Activated naive CD4-positive, alpha-beta T cell treated with anti-CD3 and anti-CD28 coated beads for 36 hours (primary cell): ENCODE measurements at places on chromosomes 6 and 20. TPM values are rescaled to one million over a fixed set of nuclear protein-coding genes. Genes with fewer than 3 reads are reported as not detected.

GRCh38 chr6:26250698-26251044 is 114.3 kb upstream of the BTN3A2 start:
- H3K4me3 ChIP-seq = peak overlapping the region; percentile 86
- peak overlapping the region; percentile 100 for H3K27ac ChIP-seq
- peaks cover 8% of the 10 kb centered on the region for H3K36me3 ChIP-seq
- no peaks in the 10 kb centered on the region for H3K27me3 ChIP-seq

DNA sequence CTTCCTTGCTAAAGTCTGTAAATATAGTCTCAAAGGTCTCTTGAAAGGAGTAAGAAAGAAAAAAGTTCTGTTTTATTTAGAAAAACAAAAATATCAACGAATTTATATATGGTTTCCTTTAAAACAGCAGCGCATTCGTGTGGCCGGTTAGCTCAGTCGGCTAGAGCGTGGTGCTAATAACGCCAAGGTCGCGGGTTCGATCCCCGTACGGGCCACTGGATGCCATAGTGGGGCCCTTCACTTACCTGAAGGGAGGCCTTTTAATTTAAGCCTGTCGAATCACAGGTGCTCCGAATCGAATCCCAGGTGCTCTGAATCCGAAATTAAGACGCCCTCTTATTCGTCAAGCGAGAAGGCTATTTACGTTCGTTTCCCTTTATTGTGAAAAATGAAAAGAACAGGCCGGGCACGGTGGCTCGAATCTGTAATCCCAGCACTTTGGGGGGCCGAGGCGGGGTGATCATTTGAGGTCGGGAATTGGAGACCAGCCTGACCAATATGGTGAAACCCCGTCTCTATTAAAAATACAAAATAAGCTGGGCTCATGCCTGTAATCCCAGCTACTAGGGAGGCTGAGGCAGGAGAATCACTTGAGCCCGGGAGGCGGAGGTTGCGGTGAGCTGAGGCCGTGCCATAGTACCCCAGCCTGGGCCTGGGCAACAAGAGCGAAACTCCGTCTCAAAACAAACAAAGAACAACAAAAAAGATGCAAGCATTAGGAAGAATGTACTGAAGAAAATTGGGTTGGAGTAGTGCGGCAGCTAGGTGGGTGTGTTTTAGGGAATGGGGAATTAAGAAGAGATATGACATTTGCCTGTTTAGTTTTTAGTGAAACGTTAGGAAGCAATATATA is 195.8 kb upstream of the ZNF184 start:
- peak overlapping the region; percentile 62 for H3K4me3 ChIP-seq
- peaks cover 36% of the 10 kb centered on the region for H3K4me1 ChIP-seq
- peak; percentile 81 for DNase-seq
- peak overlapping the region; percentile 74 for H3K27ac ChIP-seq
- H3K36me3 ChIP-seq = no peaks in the 10 kb centered on the region

DNA sequence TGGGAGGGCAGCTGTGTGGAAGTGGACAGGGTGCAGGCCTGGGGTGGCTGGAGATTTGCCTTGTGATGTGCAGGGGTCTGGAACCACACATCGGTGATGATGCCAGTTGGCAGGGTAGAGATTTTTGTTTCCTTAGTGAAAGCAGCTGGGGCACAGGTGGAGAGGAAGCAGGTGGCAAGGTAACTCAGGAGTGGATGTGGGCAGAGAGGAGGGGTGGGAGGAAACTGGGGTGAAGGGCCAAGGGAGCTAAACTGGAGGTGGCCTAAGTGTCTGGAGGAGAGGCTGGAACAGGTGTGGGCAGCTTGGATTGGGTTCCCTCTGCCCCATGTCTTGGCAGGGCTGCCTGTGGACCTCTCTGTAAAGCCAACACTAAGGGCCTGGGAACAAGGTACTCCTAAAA is 4.7 kb upstream of the SCUBE3 start:
- no peak overlapping the region for H3K27ac ChIP-seq
- H3K36me3 ChIP-seq = no peaks in the 10 kb centered on the region
- H3K4me3 ChIP-seq = no peak overlapping the region
- H3K4me1 ChIP-seq = peaks cover 5% of the 10 kb centered on the region
- peaks cover 56% of the 10 kb centered on the region for H3K27me3 ChIP-seq
- no peak for DNase-seq

DNA sequence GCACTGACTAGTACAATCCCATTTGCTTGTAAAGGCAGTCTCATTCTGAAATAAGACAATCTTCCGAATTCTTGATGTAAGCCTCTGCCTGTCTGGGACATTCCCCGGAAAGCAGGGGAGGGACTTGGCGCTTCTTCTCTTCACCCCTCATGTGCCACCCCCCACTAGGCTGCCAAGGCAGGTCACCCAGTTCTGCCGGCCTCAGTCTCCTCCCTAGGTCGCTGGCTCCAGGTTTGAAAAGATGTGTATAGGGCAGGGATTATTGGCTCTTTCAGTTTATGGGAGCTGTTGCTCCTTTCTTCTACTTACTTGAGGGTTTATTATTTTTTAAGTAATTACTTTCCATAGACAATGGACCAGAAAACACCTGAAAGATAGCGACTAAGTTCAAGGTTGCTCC is 158.1 kb upstream of the RPS6KA2 start:
- H3K4me1 ChIP-seq = no peaks in the 10 kb centered on the region
- H3K4me3 ChIP-seq = no peak overlapping the region
- no peaks in the 10 kb centered on the region for H3K36me3 ChIP-seq
- no peaks in the 10 kb centered on the region for H3K27me3 ChIP-seq
- no peak for DNase-seq

DNA sequence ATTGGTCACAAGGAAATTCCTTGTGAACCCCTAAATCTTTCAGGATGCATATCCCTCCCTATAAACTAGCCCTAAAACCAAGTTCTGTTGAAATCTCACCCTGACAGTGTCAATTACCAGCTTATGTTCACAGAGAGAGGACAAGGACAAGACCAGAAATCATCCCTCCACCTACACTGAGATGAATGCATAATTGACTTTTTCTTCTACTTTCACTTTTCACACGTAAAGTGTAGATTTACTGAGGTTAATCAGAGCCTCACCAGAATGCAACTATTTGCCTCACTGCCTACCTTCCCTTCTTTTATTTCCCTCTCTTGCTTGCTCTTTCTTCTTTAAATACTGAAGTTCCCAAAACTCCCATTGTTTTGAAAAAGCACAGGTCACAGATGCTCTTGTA is 15.3 kb upstream of the NKAIN2 start:
- no peak for DNase-seq
- no peak overlapping the region for H3K27ac ChIP-seq
- no peak overlapping the region for H3K4me3 ChIP-seq
- no peaks in the 10 kb centered on the region for H3K4me1 ChIP-seq
- H3K27me3 ChIP-seq = peaks cover 9% of the 10 kb centered on the region
- no peaks in the 10 kb centered on the region for H3K36me3 ChIP-seq

GRCh38 chr6:72639920-72640614 is 18.2 kb downstream of the KCNQ5 start:
- peaks cover 23% of the 10 kb centered on the region for H3K4me1 ChIP-seq
- H3K36me3 ChIP-seq = peaks cover 8% of the 10 kb centered on the region
- no peaks in the 10 kb centered on the region for H3K27me3 ChIP-seq

DNA sequence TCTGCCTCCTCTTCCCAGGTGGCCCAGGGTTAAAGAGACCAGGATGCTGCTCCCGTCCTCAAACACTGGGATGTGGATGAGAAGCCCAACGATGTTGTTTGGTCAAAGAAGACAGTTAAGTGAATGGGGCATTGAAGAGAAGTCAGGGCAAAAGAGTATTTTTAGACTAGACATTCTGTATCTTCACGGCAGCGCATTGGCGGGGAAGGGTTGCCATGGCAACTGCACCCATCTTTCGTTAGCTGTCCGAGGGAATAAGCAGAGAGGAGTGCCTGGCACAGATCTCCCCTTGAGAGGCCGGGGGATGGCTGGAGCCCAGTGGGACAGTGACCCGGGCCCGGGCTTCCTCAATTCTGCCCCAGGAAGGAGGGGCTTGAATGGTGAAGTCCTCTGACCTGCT is 56.4 kb upstream of the GPR31 start:
- H3K4me1 ChIP-seq = peaks cover 4% of the 10 kb centered on the region
- no peak overlapping the region for H3K4me3 ChIP-seq
- H3K27me3 ChIP-seq = no peaks in the 10 kb centered on the region
- H3K36me3 ChIP-seq = no peaks in the 10 kb centered on the region
- DNase-seq = no peak
- no peak overlapping the region for H3K27ac ChIP-seq

DNA sequence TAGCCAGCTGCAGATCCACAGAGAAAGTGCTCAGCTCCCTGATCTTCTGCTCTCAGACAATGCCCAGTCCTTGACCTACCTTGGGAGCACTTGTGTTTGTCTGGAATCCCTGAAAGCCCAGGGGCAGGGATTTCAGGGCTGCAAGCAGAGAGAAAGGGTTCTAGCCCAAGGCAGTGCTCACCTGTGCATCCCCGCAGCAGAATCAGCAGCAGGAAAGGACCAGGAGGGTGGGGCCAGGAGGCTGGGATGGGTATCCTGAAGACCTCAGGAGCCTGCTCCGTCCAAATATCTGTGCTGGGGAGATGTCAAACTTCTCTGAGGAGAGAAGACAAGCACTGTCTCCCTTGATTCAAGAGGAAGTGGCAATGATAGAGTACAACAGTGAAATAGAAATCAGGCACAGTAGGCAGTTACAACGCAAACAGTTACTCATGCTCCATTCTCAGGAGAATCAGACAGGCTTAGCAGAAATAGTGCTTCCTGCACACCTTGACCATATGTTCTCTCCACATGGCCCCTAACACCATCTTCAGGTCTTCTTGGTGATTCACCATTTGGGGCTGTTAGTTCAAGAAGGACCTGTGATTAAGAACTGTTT is 28.7 kb upstream of the SIRPG start:
- H3K4me1 ChIP-seq = peaks cover 78% of the 10 kb centered on the region
- peak overlapping the region; percentile 83 for H3K4me3 ChIP-seq
- DNase-seq = peak; percentile 44
- no peaks in the 10 kb centered on the region for H3K27me3 ChIP-seq

GRCh38 chr20:5864873-5865587 is 85.3 kb downstream of the TRMT6 start:
- no peak for DNase-seq
- H3K27ac ChIP-seq = no peak overlapping the region
- peaks cover 8% of the 10 kb centered on the region for H3K4me1 ChIP-seq
- H3K27me3 ChIP-seq = no peaks in the 10 kb centered on the region

GRCh38 chr20:25191051-25191450 is 4.5 kb upstream of the ENTPD6 start:
- H3K36me3 ChIP-seq = no peaks in the 10 kb centered on the region
- peaks cover 8% of the 10 kb centered on the region for H3K27me3 ChIP-seq

- H3K27ac ChIP-seq = peak overlapping the region; percentile 95
- DNase-seq = no peak
- peaks cover 52% of the 10 kb centered on the region for H3K36me3 ChIP-seq
- H3K27me3 ChIP-seq = no peaks in the 10 kb centered on the region
These were observed 98.2 kb downstream of the IRF4 start for GRCh38 chr6:489762-490161.

GRCh38 chr20:43408848-43409576 is 48.7 kb upstream of the SRSF6 start:
- H3K27me3 ChIP-seq = peaks cover 39% of the 10 kb centered on the region
- H3K4me1 ChIP-seq = no peaks in the 10 kb centered on the region
- H3K36me3 ChIP-seq = no peaks in the 10 kb centered on the region
- peak; percentile 35 for DNase-seq

DNA sequence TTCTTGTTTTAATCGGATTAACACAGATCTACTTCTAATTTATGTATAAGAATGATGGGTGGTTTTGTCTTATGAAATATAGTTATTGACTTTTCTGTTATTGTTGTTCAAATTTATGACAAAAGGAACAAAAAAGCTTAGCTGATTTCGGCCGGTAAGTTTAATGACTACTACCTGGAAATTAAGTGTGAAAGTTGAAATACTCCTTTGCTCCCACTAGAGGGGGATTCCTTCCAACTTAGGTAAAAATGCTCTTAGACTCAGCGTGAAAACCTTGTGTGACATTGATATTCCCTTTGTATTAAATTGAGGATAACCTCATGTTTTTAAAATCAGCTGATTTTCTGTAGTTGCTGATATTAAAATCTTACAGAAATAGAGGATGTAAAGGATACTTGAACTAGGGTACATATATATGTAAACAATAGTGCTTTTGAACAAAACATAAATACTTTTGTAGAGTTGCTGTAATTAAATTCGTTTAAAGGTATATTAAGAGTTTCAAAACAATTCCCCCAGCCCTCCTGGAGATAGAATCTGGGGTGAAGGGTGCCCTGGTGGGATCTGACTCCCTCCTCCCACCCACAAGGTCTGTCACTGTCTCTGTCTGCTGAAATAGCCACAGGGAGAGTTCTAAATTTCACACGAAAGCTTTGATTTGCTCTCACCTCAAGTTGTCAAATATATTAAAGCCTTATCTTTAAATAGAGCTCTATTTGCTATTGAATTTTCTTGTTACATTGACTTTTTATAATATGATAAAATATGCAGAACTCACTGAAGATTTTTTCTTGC is 257.5 kb downstream of the ARID1B start:
- no peak for DNase-seq
- no peaks in the 10 kb centered on the region for H3K27me3 ChIP-seq
- H3K4me3 ChIP-seq = peak overlapping the region; percentile 41
- H3K4me1 ChIP-seq = peaks cover 26% of the 10 kb centered on the region
- H3K27ac ChIP-seq = peak overlapping the region; percentile 63

DNA sequence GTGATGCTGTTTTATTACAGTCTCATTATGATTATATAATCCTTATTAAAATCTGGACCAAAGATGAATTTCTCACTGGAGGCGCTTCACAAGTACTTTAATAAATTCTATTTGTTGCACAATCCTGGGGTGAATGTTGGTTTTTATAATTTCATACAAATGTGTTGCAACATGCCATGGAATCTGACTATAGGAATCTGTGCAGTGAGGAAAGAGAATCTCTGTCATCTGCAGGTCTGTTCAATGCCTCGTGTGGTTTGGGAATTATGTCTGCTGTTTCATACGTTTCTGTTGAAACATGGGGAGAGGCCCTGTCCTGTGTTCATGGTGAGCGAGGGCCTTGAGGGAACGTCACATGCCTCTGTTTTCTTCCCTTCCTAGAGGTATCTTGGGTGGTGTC is 277.3 kb downstream of the CDH4 start:
- H3K27me3 ChIP-seq = no peaks in the 10 kb centered on the region
- DNase-seq = no peak
- no peak overlapping the region for H3K27ac ChIP-seq

DNA sequence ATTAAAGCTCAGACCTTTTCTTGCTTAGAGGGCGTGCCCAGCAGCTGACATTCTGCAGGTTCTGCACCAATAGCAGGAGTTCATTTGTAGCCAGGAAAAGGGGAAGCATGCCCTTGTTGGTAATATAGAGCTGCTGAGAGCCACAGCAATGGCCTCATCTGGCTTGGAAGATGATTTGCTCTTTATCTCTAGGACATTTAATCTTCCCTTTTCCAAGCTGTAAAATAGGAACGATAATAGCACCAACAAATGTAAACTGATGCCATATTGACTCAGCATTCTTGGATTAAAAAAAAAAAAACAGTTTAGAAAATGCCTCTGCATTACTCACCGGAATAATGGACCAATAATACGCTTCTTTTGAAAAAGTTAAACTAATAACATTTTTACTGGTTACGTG is 93.4 kb upstream of the SLC2A12 start:
- no peaks in the 10 kb centered on the region for H3K27me3 ChIP-seq
- no peak overlapping the region for H3K4me3 ChIP-seq
- peaks cover 2% of the 10 kb centered on the region for H3K4me1 ChIP-seq
- no peak for DNase-seq

Gene OOEP
- not detected for total RNA-seq

Gene PPP1R11
- total RNA-seq = 46.6 TPM

Gene SPATA25
- 0.52 TPM for total RNA-seq

Gene OPRL1
- total RNA-seq = 0.47 TPM

Gene MAK
- total RNA-seq = 0.14 TPM

Gene RFX6
- total RNA-seq = not detected
